ENCODE measurements at places on chromosomes 2 and 18.

DNA sequence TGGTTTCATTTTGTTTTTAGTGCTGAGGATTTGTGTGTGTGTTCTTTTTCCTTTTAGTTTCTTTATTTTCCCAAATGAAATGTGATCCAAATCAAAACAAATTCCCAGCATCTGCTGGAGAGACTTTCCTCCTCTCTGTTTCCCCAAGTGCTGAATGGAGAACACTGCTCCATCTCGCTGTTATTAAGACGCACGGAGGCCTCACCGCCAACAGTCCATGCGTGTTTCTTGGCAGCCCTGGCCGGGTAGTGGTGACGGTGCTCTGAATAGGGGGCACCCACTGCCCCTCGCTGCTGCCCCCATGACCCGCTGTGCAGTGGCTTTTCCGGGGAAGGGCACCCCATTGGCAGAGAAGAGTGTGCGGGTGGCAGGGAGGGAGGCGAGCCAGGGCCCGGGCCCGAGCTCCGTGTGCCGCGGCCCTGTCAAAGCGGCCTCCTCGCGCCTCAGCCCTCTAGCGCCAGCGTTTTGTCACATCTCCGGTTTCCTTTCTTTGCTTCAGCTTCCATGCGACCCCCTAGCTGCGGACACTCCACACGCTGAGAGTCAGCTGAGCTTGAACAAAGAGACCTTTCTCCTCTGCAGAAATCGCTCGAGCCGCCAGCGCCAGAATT, 473.7 kb upstream of the SALL3 start:
- no peak for DNase-seq
- no peak overlapping the region for H3K27ac ChIP-seq
- no peak overlapping the region for H3K4me3 ChIP-seq
- no peaks in the 10 kb centered on the region for H3K4me1 ChIP-seq
- H3K27me3 ChIP-seq: peaks cover 2% of the 10 kb centered on the region

- no peak for DNase-seq
- no peak overlapping the region for H3K4me3 ChIP-seq
- H3K4me1 ChIP-seq: peaks cover 2% of the 10 kb centered on the region
- peaks cover 56% of the 10 kb centered on the region for H3K36me3 ChIP-seq
- no peak overlapping the region for H3K27ac ChIP-seq
Measured at GRCh38 chr2:98552499-98553179, 55.7 kb downstream of the COA5 start.

- H3K27ac ChIP-seq: no peak overlapping the region
- peaks cover 55% of the 10 kb centered on the region for H3K4me1 ChIP-seq
- no peaks in the 10 kb centered on the region for H3K27me3 ChIP-seq
- H3K4me3 ChIP-seq: peak overlapping the region; percentile 67
- DNase-seq: peak; percentile 66
- no peaks in the 10 kb centered on the region for H3K36me3 ChIP-seq
Measured at GRCh38 chr18:48539406-48540250, 797 bp downstream of the CTIF start.

- no peak overlapping the region for H3K4me3 ChIP-seq
- DNase-seq: no peak
- H3K27me3 ChIP-seq: no peaks in the 10 kb centered on the region
- peaks cover 6% of the 10 kb centered on the region for H3K4me1 ChIP-seq
- H3K36me3 ChIP-seq: peaks cover 3% of the 10 kb centered on the region
Measured at GRCh38 chr2:25966531-25967270, 15.6 kb downstream of the KIF3C start.

DNA sequence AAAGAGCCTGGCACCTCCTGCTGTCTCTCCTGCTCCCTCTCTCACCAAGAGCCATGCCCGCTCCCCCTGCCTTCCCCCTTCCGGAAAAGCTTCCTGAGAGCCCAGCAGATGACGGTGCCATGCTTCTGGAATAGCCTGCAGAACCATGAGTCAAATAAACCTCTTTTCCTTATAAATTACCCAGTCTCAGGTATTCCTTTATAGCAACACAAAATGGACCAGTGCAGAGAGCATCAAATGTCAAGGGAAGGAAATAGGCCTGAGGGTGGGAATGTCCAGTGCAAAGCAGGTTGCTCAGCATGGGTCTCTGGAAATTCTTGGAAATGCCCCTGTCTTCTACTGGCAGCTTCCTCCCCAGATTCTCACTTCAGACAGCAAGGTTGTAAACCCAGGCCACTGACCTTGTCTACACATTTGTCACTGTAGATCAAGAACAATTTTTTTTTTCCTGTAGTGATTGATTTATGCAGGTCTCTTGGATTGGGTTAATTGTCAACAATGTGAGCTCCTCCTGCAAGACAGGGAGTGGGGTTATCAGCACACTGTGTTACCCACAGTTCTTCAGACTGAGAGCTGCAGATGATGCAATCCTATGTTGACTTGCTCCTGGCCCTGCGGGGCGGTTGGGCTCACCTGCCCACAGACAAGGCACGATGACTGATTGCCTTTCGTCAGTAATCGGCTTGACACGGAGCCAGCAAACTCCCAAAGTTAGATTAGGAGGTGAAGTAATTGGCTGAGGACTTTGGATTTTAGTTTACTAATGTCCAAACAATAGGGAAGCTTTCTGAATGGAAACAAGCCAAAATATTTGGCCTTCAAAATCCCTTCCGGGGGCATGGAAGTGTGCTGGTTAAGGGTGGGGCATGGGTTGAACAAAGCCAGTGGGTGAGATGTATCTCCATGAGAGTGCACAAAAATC, 5.4 kb upstream of the BOD1L2 start:
- no peaks in the 10 kb centered on the region for H3K36me3 ChIP-seq
- H3K27me3 ChIP-seq: peaks cover 11% of the 10 kb centered on the region
- no peak overlapping the region for H3K27ac ChIP-seq
- no peaks in the 10 kb centered on the region for H3K4me1 ChIP-seq
- no peak for DNase-seq
- no peak overlapping the region for H3K4me3 ChIP-seq

GRCh38 chr2:232714969-232715368, 17.8 kb downstream of the GIGYF2 start:
- H3K4me3 ChIP-seq: no peak overlapping the region
- no peak overlapping the region for H3K27ac ChIP-seq
- no peaks in the 10 kb centered on the region for H3K4me1 ChIP-seq
- peaks cover 39% of the 10 kb centered on the region for H3K36me3 ChIP-seq

GRCh38 chr2:132911726-132912724, 242.0 kb upstream of the LYPD1 start:
- no peak overlapping the region for H3K4me3 ChIP-seq
- H3K27ac ChIP-seq: no peak overlapping the region
- H3K4me1 ChIP-seq: no peaks in the 10 kb centered on the region
- DNase-seq: no peak
- H3K27me3 ChIP-seq: no peaks in the 10 kb centered on the region
- H3K36me3 ChIP-seq: no peaks in the 10 kb centered on the region

- no peaks in the 10 kb centered on the region for H3K27me3 ChIP-seq
- no peak for DNase-seq
- no peaks in the 10 kb centered on the region for H3K36me3 ChIP-seq
- no peak overlapping the region for H3K4me3 ChIP-seq
- H3K4me1 ChIP-seq: no peaks in the 10 kb centered on the region
Measured at GRCh38 chr2:229521576-229521975, 192.8 kb downstream of the DNER start.
